Esophagus muscularis mucosa (tissue), 4 donors: ENCODE measurements at places on chromosomes 5 and 9. TPM values are rescaled to one million over a fixed set of nuclear protein-coding genes. Genes with fewer than 3 reads are reported as not detected.

The SAPCD2 gene
- 0.26 TPM for total RNA-seq

The PCDHB4 gene
- total RNA-seq = 3.0 TPM

GRCh38 chr5:178553517-178553916 lies 36.7 kb downstream of the COL23A1 start:
- DNase-seq = no peak
- H3K36me3 ChIP-seq = no peaks in the 10 kb centered on the region
- H3K27ac ChIP-seq = no peak overlapping the region
- H3K4me3 ChIP-seq = no peak overlapping the region
- no peaks in the 10 kb centered on the region for H3K4me1 ChIP-seq

- H3K27me3 ChIP-seq = no peaks in the 10 kb centered on the region
- H3K36me3 ChIP-seq = no peaks in the 10 kb centered on the region
- no peak for DNase-seq
- no peak overlapping the region for H3K27ac ChIP-seq
- H3K4me3 ChIP-seq = no peak overlapping the region
- no peaks in the 10 kb centered on the region for H3K4me1 ChIP-seq
These were observed 28.4 kb upstream of the BTNL3 start for GRCh38 chr5:180960209-180960608.
